Epithelial cell of prostate (primary cell): ENCODE measurements at places on chromosomes 5 and 9.

DNA sequence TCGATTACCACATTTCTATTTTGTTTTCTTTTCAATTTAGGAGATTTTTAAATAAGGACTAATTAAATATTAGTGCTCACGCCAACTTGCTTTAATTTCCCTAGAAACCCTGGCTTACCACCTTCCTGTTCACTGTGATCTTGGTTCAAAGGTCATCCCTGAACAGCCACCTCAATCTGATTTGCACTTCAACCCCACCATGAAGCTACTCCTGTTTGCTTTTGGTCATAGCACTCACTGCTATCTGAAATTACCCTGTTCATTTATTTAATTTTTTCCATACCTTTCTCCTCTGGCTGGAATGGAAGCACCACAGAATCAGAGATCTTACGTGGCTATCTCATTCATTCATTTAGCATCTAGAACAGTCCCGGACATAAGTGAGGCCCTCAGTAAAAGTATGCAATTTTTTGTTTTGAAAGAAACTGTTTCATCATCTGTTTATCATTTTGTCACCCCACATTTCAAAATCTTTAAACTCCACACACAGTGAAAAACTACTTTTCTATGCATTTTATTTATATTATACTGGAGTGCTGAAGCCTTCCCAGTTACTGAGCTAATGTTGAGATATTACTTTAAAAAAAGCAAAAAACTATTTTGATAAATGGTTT lies 17.2 kb upstream of the ADAMTSL1 start:
- DNase-seq, result no peak

GRCh38 chr5:93886098-93886806 lies 144.9 kb upstream of the POU5F2 start:
- no peak for DNase-seq

DNA sequence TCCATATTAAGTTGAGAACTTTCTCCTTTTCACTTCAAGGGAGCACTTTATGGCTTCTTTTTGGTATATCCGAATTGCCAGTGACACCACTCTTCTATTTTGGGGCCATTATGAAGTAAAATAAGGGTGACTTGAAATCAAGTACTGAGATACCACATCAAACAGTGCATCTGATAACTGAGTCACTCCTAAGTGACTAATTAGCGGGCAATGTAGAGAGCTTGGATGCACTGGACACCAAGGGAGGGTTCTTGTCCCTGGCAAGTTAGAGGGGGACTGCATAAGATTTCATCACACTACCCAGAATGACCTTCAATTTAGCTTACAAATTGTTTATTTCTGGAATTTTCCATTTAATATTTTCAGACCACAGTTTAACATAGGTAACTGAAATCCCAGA lies 813.9 kb upstream of the CDH10 start:
- DNase-seq, result no peak

DNA sequence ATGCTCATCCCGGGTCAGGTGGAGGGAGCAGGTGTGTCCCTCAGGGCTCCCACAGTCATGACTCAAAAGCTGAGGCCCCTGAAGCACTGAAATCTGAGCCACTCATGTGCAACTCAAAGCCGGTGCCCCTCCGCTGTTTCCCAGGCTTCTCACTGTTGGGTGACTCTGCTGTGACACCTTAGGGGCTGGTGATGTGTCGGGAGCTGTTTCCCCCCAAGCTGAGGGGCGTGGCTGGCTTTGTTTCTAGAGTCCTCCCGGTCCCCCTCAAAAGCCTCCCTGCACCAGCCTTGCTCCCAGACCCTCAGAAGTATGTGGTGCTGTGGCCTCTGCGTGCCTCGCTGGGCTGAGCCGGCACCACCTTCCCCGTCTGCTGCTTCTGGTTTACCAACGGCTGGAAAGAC lies 39.7 kb downstream of the PLPP7 start:
- DNase-seq, result no peak

DNA sequence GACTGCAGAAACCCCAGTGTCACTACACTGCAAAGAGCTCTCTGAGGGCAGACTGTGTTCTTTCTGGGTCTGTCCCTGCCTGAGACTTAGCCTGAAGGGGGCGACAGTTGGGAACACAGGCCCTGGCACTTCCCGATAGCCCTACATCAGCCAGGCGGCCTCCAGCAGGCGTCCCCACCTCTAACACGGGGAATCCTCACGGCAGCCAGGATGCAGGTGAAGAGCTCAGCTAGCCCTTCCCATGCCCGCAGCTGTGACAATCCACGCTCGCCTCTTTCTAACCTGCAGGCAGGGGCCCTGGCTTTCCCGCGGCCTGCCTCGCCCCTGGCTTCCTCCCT lies 5.9 kb downstream of the MED22 start:
- no peak for DNase-seq

DNA sequence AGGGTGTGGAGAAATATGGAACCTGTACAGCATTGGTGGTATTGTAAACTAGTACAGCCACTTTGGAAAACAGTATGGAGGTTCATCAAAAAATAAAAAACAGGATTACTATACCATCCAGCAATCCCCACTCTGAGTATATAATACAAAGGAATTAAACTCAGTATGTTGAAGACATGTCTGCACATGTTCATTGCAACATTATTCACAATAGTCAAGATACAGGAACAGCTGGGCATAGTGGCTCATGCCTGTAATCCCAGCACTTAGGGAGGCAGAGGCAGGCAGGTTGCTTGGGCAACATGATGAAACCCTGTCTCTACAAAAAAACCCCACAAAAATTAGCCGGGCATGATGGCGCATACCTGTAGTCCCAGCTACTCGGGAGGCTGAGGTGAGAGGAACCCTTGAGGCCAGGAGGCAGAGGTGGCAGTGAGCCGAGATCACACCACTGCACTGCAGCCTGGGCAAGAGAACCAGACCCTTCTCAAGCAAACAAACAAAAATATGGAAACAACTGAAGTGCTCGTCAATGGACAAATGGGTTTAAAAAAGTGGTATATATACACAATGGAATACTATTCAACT lies 63.6 kb downstream of the TMEM174 start:
- peak; percentile 64 for DNase-seq

DNA sequence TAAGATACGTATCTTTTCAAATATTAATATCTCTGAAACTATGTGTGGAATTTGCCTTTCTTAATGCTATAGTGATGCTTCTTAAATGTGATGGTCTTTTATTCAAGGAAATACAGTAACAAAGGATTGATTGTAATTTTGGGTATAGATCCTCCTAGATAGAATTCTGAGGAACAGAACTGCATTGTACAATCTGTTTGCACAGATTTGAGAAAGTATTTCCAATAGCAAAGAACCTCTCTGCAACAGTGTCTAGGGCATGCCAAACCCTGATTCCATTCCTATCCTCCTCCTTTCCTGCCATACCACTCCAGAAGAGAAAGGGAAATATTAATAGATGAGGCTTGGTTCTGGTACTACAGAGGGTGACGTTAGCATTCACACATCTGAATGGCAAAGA lies 10.4 kb downstream of the SMIM15 start:
- DNase-seq, result no peak

- DNase-seq, result no peak
These were observed 12.2 kb upstream of the SLC22A4 start for GRCh38 chr5:132281856-132282614.

DNA sequence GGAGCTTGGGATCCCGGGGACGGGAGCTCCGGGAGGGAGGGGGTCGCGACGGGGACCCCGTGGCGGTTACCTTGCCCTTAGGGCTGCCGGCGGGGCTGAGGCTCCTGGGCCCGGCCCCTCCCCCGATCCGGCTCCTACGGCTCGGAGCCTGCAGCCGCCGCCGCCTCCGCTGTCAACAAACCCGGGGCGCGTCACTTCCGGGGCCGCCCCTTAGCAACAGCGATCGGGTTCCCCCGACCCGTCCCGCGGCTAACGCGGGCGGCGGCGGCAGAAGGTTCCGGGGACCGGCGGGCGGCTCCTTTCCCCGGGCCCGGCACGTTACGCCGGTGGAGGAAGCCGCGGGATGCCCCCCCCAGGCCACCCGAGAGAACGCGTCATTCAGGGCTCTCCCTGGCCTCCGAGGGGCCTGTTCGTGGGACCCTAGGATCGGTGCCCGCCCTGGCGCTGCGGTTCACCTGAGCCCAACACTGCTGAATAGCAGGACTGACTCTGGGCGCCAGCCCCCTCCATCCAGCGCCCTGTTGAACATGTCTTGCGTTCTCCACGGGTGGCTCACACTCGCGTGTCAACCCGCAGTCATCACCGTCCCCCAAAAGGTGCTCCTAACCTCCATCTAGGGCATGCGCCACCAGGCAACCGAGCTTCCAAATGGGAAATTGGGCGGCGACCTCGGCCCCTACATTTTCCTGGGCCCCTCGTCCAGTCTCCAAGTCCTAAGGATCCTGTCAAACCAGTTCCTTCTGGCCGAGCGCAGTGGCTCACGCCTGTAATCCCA lies at the start of gene ZER1:
Gene ZER1, minus strand, starts transcription at position 183 of the 775 bp plus-strand sequence. CDS start 16,362 bp downstream, outside the sequence.
- DNase-seq, result peak; percentile 34

DNA sequence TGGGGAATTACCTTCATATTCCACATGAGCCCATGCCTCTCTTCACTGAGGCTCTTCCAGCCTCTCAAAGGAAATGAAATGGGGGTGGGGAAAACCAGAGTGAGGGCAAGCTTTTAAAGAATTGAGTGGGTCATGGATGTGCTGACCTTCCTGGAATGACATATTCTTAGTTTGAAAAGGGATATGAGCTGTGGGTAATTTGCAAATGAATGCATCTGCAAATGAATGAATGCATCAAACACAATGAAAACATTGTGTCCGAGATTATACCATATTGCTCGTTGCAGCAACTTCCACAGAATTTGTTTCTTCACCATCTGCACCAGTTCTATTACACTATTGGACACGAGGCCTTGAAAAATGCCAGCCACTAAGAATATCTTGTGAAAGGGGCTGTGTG lies 198.6 kb upstream of the CDH6 start:
- DNase-seq, result no peak

DNA sequence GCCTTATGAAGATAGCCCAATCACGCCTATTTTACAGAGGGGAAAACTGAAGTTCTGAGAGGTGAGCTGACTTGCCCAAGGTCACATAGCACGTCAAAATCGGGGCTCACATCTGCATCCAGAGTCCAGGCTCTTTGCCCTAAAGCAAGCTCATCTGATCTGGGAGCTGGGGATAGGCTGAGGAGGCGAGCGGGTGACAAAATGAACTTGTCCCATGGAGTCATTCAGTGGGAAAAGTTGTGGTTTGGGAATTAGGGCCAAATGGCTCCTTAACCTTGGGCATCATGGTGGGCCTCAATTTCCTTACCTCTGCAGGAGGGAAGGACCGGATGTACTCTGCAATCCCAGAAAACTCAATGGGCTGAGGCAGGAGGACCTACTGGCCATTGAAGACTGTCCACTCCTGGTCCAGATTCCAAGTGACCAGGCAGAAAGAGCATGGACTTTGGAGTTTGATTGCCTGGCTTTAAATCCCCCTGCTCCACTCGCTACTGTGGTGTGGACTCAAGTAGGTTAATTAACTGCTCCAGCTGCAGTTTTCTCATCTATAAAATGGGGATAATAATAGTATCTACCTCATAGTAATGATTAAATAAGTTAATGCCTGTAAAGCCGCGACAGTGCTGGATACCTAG lies 160.4 kb downstream of the RGS3 start:
- DNase-seq, result no peak

DNA sequence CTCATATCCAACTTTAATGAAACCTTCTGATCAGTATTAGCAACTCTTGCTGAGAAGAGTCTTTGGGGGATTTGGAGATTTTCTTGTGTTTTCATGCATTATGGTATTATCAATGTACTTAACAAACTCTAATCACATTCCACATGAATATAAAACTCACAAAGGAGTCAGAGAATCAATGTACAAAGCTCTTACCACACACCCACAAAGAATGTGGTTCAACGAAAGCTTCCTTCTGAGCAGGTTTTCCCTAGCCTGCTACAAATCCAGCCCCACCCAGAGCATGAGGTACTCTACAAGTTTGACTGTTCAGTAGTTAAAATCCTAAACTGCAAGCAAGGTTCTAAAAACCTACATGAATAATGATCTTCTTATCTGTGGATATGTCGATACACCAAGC lies 210.1 kb downstream of the TARS1 start:
- peak; percentile 62 for DNase-seq

DNA sequence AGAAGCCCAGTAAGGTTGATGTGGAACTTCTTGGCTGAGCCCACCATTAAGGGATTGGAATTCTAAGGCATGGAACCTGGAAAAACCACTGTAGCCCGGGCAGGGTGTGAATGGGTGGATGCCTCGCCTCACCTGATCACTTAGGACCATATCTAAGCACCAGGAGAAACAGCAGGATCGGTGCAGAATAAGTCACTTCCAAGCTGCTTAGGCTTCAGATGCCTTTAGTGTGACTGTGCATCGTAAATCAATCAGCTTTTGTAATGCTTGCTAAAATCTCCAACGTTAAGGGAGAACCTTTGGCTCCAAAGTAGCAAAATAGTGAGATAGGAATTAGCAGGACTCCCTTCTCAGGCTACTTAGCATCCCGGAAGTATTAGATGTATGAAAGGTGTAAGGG lies 103.9 kb upstream of the MEGF10 start:
- DNase-seq, result no peak
